ENCODE measurements at places on chromosomes 5 and 9.

DNA sequence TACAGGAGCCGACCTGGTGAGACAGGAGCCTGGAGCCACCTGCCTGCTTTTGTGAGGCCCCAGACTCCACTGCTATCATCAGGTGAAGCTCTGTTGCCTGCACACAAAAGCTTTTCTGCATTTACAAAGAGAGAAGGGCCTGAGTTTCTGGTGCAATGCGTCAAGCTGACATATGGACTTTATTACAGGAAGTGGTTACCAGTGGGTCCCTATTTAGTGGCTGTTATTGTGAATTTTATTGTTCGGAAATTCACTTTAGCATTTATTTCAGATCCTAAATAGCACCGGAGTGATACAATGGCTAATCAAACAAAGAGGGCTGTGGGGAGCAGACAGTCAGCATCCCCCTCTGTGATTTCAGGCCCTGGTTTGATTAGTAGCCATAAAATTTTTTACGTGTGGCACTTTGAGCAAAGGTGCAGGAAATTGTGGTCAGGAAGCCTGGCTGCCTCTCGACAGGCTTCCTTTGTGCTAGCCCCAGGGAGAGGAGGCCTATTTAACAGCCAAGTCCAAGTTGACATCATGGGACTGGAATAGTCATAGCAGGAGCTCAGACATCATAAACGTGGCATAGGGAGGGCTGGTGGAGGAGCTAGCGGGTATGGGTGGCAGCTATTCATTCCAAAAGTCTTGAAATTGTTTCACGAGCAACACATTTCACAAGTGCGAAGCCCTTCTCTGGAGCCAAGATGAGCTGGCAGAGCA, 8.4 kb downstream of the TGFBI start:
- no peak for DNase-seq

- DNase-seq: no peak
These were observed 64.3 kb downstream of the CDH18 start for GRCh38 chr5:19923742-19924141.

DNA sequence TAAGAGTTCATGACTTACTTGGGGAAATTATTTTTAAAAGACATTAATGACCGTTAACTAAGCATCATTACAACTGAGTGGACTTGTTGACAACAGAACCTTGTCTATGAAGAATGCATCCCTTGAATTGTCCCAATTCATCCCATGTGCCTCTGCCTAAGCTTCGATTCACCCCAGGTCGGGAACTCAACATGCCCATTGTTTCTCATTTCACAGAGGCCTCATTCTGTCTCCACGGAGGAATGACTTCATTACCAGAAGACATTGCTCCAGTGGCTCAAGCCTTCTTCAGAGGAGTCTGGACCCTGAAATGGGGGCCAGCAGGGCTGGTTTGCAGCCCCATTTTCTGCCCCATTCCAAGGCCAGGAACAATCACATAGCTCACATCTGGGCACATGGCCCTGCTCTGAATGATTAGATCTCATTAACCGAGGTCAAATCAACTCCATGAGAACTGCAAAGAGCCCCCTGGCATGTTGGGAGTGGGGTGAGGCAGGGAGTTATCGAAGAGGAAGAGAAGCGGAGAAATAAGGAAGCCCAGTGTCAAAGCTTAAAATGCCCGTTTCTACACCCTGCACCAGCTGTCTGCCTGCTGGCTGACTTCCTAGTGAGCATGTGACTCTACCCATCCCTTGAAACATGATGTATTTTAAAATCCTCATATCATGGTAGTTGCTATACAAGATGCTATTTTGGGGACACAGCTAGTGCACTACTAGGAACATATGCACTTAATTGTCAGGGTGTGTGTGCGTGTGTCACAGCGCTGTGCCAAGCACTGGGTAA, 137.3 kb downstream of the LHFPL2 start:
- DNase-seq: no peak

- no peak for DNase-seq
These were observed 6.3 kb downstream of the ROR2 start for GRCh38 chr9:91943478-91944470.

DNA sequence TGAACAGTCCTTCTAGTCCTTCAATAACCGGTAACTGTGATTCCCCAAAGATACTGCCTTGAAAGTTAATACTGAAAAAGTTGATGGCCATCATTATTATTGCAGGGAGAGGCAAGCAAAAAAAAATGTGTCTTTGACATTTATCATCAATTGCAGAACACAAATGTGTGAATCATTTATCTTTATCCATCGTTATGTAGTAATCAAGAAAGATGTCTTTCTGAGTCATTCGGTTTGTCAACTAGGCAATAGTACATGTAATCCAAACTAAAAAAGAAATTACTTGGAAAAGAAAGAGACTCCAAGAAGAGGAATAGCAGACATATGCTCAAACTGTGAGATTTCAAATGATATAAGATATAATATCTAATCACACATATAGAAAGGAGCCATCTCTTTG, 473.0 kb downstream of the CETN3 start:
- no peak for DNase-seq

GRCh38 chr5:141003031-141003430, 36.8 kb downstream of the PCDHAC2 start:
- no peak for DNase-seq

- DNase-seq: no peak
These were observed 128.2 kb downstream of the TMEM161B start for GRCh38 chr5:88140396-88140855.

DNA sequence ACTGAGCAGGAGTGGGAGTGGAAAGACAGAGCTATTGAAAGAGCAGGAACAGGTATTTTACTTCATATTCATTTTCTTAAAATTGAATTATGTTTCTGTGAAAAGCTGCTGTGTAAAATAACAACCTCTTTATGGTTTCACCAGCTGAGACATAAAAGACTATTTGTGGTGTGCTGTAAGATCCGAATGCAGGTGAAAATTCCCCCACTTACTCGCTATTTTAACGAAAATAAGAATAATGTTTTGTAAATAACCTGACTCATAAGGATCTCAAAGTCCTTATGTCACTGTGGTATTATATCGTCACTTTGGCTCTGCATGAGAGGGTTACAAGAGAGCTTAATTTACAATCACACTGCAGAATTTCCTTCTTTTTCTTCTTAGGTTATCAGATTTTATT, 65.3 kb upstream of the NFIB start:
- no peak for DNase-seq

DNA sequence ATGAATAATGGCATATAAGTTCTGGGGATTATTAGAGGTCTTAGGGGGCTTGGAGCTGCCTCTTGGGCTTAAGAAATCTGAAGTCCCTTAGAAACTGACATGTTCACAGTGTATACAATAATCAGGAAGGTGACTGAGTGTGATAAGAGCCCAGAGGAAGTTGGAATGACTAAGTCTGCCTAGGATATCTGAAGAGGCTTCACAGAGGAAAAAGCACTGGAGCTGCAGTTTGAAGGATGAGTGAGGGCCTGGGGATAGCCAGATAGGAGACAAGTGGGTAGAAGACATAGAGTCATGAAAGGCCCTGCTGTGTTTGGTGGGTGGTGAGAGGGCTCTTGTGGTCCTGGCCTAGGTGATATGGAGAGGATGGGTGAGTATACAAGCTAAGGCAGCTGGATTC, 8.8 kb downstream of the NEUROG1 start:
- DNase-seq: no peak

DNA sequence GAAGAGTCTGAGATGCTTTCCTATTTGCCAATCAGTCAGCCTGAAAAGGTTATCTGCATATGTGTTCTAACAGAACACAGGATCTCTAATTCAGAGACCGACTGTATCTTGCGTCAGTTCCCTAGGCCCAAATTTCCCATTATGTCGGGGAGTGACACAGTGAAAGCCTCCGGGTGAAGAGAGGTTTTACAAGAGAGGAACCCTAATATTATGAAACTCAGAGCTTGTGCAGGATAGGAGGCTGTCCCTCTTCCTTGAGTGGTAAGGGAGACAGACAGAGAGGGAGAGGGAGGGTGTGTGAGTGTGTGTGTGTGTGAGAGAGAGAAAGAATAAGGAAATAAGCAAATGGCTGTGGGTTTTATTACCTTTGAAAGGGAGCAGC, 1.9 kb downstream of the CD14 start:
- no peak for DNase-seq

GRCh38 chr9:132175431-132175830, 13.6 kb downstream of the NTNG2 start:
- DNase-seq: no peak

- no peak for DNase-seq
These were observed 52.5 kb upstream of the SLC2A8 start for GRCh38 chr9:127344368-127345000.

DNA sequence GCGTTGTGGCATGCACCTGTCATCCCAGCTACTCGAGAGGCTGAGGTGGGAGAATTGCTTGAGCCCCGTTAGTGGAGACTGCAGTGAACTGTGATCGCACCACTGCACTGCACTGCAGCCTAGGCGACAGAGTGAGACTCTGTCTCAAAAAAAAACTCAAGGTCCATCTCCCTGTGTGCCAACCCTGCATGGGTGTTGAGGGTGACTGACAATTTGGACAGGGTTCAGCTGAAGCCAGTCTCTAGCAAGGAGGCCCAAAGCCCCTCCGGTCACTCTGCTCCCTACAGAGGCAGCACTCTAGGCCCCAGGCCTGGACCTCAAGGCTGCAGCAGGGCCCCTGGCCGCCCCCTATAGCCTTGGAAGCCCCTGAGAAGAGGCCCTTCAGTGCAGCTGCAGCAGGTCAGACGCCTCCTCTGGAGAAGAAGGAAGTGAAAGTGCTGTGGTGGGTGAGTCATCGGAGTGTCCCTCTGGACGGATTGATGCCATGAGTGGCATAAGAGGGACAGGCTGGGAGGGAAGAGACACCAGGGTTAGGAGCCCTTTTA, 39.2 kb upstream of the NEK6 start:
- no peak for DNase-seq

DNA sequence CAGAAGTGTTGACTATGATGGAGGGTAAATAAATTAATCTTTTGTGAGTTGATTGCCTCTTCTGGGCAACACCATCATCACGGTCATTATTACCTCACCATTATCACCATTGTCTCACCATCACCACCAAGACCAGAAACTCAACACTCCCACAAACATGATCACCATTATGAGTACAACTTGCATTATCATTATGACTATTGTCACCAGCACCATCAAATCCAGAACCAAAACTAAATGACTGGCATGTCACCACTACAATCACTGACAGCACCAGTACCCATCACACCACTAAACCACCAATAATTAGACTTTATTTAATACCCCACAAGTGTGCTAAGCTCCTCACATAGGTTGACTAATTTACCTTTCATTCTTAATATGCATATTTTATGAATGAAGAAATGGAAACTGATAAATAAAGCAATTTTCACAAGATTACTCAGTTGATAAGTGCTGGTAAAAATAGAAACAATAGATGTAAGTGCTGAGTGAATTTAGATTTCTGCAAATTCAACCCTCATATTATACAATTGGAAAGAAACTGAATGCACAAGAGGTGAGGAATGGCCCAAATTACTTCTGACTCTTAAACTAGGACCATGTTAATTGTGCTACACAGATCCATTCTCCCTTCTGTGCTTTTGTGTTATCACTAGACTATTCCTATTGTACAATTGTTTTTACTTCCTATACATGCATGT, 517.8 kb upstream of the PAPPA start:
- no peak for DNase-seq

- no peak for DNase-seq
These were observed 80.7 kb upstream of the TNFAIP8 start for GRCh38 chr5:119275146-119275545.

DNA sequence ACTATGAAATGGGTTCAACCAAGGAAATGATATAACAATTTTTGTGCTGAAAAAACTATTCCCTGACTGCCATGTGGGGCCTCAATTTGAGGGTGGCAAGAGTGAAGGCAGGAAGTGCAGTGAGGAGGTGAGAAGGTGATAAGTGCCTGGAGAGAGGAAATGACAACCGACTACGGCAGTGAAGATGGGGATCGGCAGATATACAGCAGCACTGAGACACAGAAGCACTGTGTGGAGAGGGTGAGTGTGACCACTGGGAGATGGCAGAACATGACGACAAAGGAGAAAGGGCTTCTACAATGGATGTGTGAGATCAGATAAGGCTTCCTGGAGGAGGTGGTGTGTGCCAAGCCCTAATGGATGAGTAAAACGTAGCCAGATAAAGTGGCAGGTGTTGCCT, 271.8 kb downstream of the TRIM32 start:
- DNase-seq: no peak

GRCh38 chr5:160957312-160957861, 105.4 kb upstream of the ATP10B start:
- no peak for DNase-seq

DNA sequence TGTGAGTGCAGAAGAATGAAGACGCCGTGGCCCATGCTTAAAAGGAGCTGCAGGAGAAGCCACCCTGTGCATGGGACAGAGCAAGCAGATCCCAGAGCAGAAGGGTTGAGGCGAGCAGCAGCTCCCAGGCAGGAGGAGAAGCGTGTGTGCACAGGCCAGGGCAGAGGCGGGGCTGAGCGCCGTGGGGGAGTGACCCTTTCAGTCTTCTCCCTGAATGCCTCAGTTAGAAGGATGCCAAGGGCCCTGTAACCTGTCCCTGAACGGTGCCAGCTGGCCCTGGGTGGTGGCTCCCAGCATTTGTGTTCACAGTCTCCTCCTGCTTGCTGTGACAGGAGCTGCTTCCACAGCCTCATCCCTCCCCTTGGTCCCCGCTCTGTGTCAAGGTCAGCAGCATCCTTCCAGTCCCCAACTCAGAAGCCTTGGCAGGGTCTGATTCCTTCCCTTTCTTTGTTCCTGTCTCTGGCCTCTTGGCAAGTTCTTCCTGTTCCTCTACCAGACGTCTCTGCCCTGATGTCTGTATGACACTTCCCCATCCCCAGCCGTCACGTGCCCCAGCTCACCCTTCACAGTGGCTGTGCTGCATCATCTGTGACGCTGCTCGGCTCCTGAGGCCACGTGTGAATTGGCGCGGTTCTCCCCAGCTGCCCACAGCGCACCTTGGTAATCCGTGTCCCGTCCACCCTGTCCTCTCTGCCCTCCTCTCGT, 5.2 kb downstream of the EXOC3 start:
- DNase-seq: no peak

- DNase-seq: no peak
These were observed 270.5 kb downstream of the OSTF1 start for GRCh38 chr9:75358846-75359245.

DNA sequence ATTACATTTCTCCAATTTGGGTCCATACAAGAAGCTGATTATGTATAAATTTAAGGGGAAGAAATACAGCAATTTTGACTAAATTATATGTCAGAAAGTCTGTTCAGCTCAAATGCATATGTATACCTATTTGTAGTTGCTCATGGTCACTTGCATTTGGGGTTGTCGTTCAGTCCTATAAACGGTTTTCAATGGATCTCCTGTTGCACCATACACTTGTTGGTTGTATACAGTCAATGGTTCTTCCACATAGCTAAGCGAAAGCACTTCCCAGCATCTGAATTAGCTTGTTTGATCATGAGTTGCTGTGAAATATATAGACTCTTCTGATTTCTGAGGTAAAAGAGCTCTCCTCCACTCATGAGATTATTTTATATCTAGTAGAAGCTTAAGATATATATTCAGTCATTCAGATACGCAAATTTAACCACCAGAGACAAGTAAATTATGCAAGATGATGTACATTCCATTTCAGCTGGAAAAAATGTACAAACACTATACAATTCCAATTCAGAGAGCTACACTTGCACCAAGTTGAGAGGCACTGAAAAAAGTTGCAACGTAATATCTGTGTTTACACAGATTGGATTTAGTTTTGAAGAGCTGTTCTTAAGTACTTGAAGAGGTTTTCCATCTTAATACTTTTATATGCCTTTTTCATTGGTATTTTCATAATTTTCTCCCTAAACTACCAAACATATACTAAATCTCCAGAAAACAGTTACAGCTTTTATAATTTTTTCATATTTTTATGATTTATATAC, 64.4 kb upstream of the POU5F2 start:
- DNase-seq: no peak

GRCh38 chr5:122565331-122565730, 209.5 kb upstream of the SNX2 start:
- DNase-seq: no peak

GRCh38 chr9:75938946-75939345, 48.5 kb downstream of the PCSK5 start:
- DNase-seq: no peak

Data from NCI-H1436 treated with DMSO at 0.1 percent for 48 hours (cell line).